RKO (cell line): ENCODE measurements at places on chromosomes 6 and 20.

DNA sequence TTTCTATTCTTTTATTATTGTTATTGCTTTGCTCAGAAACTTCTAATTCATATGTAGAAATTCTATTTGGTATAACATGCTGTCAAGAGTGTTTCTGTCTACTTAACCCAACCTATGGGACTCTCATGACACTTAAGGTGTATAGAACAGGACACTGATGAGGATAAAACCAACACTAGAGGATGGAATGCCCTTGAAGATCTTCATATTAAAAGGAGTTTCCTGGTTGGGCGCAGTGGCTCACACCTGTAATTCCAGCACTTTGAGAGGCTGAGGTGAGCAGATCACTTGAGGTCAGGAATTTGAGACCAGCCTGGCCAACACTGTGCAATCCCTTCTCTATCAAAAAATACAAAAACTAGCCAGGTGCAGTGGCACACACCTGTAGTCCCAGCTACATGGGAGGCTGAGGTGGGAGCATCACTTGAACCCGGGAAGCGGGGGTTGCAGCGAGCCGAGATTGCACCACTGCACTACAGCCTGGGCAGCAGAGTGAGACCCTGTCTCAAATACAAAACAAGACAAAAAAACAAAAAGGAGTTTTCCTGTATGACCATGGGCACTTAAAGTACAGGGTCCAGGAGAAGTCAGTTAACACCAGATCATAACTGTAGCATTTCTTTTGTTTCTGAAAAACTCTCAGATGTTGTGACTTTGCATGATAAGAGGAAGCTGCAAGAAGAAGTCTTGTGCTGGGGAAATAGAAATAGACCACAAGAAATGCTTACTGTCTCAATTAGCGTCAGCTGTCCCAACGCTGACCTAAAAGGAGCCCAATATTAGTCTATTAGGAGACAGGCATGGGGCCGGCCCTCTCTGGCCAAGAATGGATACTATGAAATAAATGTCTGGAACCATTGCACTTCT, 38.9 kb upstream of the CD2AP start:
- DNase-seq, result no peak

DNA sequence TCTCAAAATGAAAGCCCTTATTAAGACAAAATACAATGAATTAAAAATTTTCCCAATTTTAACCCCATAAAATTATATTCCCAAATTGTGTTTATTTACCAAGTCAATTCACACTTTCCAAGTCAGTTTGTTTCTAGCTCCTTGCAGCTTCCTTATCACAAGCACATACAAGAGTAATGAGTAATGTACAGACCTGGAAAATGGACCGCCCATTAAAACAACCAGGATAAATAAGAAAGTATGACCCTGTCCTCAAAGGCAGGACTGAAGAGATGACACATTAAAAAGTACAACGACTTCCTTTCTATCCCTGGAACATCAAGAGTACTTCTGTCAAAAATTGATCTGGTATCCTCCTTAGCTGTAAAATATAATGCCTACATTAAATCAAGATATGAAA, 47.1 kb upstream of the TMX4 start:
- no peak for DNase-seq

DNA sequence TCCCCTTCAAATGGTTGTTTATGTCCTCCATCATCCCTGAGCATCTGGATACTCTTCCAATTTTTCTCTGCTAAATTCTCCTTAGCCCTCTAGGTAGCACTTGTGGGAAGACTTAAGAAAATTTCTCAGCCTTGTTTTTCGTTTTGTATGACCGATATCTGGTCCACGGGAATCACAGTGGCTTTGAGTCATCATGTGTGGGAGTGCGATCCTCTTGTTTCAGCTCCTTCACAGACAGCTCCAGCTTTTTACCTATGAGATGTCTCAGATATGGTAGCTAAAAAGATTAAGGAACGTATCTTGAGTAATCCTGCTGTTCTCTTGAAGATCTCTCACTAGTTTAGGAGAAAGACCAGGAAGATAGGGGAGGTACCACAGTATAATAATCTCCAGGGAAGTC, 196.1 kb downstream of the GRM1 start:
- DNase-seq, result no peak

GRCh38 chr6:37321101-37321500, 32.7 kb upstream of the RNF8 start:
- no peak for DNase-seq

DNA sequence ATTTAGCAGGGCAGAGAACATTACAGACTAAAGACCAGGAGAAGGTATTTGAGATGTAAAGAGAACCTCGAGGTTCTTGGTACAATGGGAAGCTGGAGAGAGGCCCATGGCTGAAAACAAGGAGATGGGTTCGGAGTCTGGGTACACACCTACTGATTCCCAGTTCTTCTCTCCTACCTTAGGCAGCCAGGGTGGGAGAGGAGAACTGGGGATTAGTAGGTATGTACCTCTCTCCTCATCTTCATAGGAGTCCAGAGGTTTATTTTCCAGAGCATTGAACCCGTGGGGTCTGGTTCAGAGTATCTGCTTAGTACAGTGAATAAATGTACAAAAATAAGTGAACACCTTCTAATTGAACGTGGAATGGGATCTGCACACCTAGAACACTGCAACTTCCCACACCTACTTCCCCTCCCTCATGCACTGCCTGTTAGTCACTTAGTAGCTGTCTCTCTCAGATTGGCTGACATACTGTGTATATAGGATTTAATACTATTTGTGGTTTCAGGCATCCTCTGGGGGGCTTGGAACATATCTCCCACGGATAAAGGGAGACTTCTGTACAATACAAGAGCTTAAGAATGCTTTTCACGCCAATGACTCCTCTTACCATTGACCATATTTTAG, 23.5 kb upstream of the NUP153 start:
- no peak for DNase-seq

DNA sequence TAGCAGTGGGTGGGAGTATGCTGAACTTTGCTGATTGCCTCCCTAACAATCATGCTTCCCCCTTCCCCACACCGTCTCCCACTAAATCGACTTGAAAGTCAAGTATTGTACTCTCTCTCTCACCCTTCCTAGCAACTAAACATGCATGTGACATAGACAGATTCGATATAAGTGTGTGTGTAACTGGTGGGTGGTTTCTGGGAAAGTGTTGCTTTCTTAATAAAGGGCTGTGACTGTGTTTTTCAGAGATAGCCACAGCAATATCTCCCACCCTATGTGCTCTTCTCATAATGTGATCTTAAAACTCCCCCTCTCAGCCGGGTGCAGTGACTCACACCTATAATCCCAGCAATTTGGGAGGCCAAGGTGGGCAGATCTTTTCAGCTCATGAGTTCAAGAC, 49.3 kb upstream of the E2F3 start:
- no peak for DNase-seq

DNA sequence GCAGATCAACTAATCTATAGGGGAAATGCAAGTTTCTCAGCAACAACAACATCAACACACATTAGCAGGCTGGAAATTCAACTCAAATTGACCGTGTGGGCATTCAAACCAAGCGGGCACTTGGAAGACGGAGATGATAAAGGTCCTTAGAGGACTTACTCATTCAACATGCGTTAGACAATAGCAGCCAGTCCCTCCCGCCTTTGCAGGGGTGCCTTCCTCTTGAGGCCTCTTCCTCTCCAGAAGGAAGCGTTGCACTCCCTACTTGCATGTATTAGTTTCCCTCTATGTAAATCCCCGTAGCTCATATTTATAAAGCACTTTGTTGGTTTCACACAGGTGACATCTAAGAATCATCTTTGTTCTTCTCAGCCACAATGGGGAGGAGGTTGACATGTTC, 300.8 kb upstream of the STXBP5 start:
- no peak for DNase-seq

DNA sequence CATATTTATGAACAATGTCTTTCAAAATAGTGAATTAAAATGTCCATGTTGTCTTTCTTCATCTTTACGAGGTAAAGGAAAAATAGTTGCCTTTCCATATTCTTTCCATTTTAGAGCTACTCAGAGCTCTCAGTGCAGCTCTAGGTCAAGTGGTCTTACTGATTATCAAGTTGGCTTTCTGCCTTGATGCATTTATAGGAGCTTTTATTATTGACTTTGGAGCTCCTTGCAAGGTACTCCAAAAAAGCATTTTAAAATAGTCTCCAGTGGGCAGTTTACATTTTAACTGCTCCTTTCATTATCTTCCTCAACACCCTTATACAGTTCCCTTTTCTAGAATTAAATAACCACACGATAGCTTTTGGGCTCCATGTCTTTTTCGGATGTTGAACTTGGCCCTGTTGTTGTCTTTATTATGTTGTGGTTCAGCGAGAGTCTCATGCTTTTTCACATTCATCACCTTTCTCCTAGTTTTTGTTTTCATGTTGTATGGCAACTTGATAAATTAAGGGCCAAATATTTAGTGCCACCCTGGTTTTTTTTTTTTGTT, 122.9 kb downstream of the CLIC5 start:
- no peak for DNase-seq

GRCh38 chr6:149277621-149278020, 39.9 kb upstream of the TAB2 start:
- DNase-seq, result no peak

- no peak for DNase-seq
These were observed 42.8 kb downstream of the IL20RA start for GRCh38 chr6:137001977-137002302.

GRCh38 chr6:46677314-46677654, 10.4 kb upstream of the TDRD6 start:
- peak; percentile 23 for DNase-seq

GRCh38 chr6:135331002-135331401, 149.9 kb downstream of the MYB start:
- DNase-seq, result no peak

DNA sequence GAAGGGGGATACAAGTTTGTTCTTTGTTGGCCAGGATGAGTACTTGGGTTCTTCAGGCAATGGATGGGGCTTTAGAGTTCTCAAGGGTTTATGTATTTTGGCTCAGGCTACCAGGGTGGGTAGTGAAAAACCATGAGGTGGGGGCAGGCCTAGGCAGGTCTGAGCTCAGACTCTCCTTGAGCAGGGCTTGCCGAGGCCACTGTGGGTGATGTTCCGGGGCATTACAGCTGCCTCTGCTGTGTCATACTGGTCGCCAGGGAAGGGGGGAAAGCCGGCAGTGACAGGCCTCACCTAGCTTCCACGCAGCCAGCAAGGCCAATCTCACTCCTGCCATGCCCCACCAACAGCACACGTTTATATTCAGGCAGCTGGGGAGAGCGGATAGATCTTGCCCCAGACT, 79.6 kb downstream of the BCKDHB start:
- no peak for DNase-seq

DNA sequence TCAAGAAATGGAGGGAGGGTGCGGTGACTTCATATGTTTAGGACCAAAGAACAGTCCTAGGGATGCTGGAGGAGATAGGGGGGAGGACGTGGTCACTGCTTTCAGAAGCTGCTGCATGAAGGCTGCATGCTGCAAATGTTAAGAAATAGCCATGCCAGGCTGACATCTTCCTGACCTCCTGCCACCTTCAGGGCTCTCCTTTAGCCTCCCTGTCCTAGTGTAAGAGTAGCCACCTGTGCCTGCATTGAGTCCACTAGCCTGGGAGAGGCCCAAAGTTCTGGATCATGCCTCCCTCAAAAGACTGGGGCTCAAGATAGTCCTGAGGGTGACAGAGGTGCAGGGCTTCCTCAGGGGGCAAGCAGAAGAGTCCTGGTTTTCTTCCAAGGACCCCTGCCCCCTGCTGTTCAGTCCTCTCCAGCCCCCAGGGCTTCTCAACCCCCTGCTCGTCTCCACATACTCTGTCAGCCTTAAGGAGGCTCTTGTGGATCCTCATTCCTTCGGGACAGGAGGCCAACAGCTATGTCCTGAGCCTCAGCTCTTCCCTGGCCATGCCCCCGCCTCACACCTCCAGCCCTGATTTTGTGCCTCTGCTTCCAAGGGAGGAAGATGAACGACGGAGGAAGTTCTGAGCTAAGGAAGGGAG, 96.3 kb downstream of the MRPL14 start:
- DNase-seq, result no peak

GRCh38 chr6:141169419-141169818, 963.3 kb upstream of the GJE1 start:
- DNase-seq, result no peak

DNA sequence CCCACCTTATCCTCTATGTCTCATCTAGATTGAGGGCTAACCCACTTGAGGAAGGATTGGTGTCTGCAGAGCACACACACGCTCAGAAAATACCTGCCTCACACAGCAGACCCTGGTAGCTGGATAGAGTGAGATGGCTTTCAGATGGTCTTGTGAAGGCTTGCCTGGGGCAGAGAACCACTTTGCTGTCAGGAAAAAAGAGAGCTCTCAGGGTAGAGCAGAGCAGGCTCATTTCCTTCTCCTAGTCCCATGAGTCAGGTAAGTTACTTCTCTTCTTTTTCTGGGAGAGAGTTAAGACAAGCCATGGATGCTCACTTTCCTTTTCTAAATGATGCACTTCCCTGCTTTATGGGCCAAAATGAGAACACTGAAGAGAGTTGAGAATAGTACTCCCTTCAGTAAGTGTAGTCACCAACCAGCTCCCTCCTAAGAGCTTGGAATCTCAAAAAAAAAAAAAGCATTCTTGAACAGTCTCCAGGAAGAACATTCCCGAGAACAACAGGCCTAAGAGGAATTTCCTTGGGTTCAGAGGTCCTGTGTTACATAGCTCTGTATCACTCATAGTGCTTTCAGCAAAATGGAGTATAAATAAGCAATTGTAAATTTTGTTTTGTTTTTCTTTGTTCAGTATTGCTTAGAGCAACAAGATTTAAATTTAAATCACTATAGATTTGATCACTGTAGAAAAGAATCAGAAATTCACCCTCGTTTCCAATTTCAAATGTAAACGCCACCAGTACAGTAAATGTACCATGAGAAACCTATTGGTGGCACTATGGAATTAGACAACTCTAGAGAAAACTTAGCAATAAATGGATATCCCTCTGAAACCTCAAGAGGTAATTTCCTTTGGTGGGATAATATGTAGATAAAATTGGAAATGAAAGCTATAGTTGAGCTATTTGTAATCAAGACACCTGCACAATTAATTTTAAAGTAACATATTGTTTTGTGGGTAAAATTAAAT, 530.3 kb downstream of the RFPL4B start:
- DNase-seq, result peak; percentile 3

DNA sequence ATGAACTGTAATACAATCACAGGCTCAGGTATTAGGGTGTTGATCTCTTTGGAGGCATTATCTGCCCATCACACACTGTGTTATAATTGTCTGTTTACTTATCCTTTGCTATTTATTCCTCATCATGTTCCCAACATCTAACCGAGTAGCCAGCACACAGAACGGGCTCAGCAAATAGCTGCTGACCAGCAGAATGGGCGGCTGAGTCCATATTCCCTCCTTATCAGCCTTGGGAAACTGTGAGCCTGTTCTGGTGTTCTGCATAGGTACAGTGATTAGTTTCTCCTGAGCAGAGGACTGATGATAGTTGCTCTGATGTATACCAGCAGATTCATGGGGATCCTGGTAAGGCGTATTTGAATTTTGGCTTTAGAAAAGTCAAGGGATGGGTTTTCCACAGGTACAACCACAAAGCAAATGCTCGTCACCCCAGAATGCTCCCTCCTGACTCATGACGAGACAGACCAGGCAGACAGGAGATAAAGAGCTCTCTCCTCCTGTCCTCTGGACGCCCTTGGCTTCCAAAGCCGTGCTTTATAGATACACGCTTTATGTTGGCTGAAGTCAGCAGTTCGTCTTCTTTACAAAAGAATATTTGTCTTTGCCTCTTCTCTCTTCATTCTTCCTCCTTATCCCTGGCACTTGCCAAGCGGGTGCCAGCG, 166.7 kb downstream of the TTLL2 start:
- no peak for DNase-seq
